ENCODE measurements at places on chromosomes 1 and 21.

DNA sequence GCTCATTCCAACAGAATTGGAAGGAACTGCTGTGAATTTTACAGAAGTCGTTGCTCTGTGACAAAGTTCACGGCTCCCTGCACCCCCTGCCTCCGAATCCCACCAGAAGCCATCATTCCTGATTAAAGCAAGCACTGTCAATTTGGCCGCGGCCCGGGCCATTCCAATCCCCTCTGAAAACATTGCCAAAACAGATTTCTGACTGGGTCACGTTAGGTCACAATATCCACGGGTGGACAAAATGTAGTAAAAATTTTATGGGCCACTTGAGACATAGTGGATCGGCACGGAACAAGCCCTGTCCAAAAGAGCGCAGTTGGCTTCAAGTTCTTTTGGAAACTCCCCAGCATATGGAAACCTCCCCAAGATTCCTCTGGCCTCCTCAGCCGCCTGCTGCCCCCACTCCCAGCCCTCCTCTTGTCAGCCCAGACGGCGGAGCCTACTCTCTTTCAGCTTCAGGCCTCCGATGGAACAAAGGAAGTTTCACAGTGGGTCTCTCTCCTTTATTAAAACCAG is 67.2 kb upstream of the IFNAR2 start:
- no peak for DNase-seq

DNA sequence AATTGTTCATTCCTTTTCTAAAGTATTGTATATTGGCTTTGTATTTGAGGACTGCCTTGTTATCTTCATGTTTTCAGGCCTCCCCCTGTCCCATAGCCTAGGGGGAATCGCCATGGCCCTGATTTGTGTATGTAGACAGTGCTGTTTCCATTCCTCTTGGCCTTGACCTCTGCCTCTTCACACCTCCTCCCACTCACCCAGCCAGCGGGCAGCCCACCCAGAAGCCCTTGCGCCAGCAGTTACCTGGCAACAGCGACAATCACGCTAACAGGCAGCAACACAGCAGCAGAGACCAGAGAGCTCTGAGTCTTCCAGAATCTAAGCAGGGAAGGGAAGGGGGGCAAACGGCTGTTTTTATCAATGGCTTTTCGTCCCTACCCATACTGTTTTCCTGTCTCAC is 50.0 kb upstream of the NPL start:
- DNase-seq = no peak

GRCh38 chr1:116485976-116486375 is 84.8 kb downstream of the CD58 start:
- no peak for DNase-seq

GRCh38 chr1:25804244-25804963 is 4.4 kb downstream of the SELENON start:
- no peak for DNase-seq

DNA sequence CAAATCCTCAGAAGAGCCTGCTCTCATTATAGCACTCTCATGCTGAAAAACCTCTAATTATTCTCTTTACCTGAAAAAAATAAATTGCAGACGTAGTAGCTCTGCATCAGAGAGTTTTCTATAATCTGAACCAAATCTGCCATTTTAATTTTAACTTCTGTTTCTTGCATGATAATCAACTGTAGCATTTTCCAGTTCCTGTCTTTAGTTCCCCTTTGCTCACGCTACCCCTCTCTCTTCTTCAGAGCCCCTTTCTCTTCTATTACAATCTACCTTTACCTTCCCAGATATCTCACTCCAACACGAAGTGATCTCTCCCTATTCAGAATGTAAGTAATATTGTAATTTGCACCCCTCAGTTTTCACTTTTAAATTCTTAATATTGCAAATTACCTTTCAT is 31.4 kb downstream of the FMO1 start:
- no peak for DNase-seq

- DNase-seq = no peak
Measured at GRCh38 chr1:181044449-181044966, 10.7 kb downstream of the MR1 start.

GRCh38 chr21:26140164-26140579 is 30.4 kb downstream of the APP start:
- DNase-seq = no peak

- DNase-seq = no peak
Measured at GRCh38 chr1:48251821-48252220, 29.3 kb downstream of the SLC5A9 start.

- no peak for DNase-seq
Measured at GRCh38 chr1:53463961-53464899, 5.0 kb downstream of the DMRTB1 start.

DNA sequence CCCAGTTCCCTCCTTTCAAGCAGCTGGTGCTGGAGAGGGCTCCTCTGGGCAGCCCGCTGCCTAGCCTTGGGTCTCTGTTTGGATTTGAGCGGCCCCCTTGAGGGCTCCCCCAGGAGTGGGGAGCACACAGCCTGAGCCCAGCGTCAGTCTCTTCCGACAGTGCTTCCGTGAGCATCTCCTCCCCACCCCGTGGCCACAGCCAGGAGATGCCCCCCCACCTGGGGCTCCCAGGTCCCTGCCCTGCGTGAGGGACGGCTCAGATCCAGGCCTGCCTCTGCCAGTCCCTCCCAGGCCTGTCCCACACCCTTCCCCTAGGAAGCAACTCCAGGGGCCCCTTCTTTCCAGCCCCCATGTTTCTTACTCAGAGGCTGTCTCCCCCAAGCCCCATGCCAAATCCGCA is 3.5 kb downstream of the SAMD11 start:
- DNase-seq = no peak

- no peak for DNase-seq
Measured at GRCh38 chr1:21344750-21345443, 54.6 kb upstream of the ECE1 start.

DNA sequence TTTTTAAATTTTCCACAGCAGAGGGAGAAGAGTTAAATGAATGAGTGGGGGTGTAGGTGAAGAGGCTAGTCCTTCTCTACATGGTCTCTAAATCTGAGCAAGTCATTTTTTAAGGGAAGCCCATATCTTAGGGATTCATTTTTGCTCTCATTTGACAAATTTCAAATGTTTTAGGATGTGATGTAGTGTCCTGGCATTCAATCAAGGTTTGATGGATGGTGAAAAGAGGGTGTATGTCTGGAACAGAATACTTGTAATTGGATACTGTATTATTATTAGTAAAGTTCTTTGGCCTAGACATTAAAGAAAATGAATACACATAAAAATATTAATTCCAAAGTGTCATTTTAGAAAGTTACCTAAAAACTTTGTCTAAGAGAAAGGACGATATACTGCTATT is 167.8 kb upstream of the PTBP2 start:
- no peak for DNase-seq
